ENCODE measurements at places on chromosomes 1 and 21.

DNA sequence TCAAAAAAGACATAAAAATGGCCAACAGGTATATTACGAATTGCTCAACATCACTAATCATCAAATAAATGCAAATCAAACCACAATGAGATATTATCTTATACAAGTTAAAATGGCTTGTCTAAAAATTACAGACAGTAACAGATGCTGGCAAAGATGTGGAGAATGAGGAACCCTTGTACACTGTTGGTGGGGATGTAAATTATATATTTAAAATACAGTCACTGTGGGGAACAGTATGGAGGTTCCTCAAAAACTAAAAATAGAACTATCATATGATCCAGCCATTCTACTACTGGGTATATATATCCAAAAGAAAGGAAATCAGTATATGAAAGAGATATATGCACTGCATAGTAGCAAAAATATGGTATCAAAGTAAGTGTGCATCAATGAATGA lies 1037.2 kb upstream of the B3GALT2 start:
- no peak for DNase-seq

- peak; percentile 40 for DNase-seq
Measured at GRCh38 chr21:43287111-43287760, 118.4 kb downstream of the CRYAA start.

- no peak for DNase-seq
Measured at GRCh38 chr1:208584167-208584755, 340.1 kb upstream of the PLXNA2 start.

GRCh38 chr1:228216371-228217320 lies 8.8 kb downstream of the OBSCN start:
- DNase-seq, result no peak

DNA sequence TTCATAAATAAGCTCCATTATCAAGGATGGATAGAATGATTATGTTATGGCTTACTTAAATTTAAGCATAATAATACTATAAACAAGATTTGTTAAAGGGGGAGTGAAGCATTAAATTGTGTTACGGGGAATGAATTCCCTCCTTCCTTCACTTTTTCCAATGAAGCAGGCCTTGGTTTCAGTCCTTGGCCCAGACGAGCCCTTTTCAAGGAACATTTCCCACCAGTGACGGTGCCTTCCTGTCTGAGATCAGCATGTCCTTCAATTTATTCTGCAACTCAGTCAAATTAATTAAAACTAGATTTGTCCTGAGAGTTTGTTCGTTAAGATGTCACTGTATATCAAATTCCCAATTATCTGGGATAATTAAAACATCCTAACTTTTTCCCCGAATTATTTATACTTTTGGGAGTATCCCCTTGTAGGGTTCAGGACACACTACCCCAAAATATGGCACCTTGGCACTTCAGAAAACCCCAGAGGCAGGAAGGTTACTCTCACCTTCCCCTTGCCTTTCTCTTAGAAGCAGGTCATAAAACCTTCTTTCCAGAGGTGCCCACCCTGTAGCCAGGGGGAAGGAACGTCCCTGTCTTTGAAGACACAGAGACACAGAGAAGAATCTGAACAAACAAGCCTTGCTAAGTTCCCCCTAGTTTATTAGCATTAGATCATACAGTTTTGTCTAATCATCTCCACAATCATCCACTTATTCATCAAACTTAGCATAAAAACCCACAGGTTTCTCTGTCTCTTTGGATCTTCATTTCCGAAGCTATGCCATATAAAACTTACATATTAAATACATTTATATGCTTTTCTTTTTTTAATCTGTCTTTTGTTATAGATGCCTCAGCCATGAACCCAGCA lies 86.2 kb upstream of the ARHGAP29 start:
- no peak for DNase-seq

GRCh38 chr1:16293538-16293937 lies 56.6 kb upstream of the CPLANE2 start:
- no peak for DNase-seq

DNA sequence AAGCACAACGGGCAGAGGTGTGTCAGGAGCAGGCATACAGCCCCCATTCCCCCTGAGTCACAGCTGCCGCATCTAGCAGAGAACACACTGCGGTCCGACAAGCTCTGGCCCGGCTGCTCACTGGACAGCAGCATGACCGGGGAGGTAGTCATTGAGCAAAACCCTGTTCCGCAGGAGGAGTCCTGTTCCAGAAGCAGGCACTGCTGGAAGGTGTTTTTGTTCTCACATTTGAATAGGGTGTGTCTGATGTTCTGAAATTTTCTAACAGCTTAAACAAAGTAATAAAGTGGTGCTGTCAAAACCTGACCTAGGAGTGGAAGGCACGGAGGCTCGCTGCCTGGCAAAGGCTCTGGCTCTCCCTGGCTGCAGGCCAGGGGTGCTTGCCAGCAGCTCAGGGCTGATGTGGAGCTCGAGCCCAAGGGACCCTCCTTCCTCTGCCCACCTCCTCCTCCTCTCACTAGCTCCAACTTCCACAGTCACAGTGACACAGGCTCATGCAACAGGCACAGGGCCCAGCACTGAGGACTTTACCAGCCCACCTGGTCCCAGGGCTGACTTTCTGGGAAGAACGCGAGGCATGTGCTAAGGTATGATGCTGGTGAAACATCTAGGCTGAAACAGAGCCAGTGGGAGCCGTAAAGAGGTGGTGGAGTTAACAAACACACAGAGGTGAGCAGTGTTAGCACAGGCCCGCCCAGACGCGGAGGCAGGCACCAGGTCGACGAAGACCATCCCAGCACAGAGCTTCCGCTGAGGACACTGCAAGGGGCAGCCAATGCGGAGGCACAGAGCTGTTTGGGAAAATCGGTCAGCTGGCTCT lies 118.6 kb upstream of the IFFO2 start:
- no peak for DNase-seq

GRCh38 chr1:19360016-19360415 lies 47.9 kb downstream of the SLC66A1 start:
- DNase-seq, result peak; percentile 49

DNA sequence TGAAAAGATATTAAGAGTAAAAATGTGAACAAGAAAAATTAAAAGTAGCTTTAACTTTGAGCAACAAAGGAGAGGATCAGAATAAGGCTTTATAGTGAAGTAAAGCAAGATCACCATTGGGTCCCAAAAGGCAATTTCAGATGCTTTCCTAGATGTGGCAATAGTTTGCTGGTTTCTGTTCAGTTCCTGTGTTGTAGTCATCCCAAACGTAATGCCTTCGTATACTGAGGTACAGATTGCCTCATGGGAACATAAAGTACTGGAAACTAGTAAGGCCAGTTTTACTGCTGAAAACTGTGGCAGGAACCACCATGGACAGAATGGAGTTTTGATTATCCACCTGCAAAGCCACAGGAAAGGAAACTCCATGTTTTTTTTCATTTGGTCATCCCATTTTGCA lies 283.5 kb upstream of the SGIP1 start:
- DNase-seq, result no peak

DNA sequence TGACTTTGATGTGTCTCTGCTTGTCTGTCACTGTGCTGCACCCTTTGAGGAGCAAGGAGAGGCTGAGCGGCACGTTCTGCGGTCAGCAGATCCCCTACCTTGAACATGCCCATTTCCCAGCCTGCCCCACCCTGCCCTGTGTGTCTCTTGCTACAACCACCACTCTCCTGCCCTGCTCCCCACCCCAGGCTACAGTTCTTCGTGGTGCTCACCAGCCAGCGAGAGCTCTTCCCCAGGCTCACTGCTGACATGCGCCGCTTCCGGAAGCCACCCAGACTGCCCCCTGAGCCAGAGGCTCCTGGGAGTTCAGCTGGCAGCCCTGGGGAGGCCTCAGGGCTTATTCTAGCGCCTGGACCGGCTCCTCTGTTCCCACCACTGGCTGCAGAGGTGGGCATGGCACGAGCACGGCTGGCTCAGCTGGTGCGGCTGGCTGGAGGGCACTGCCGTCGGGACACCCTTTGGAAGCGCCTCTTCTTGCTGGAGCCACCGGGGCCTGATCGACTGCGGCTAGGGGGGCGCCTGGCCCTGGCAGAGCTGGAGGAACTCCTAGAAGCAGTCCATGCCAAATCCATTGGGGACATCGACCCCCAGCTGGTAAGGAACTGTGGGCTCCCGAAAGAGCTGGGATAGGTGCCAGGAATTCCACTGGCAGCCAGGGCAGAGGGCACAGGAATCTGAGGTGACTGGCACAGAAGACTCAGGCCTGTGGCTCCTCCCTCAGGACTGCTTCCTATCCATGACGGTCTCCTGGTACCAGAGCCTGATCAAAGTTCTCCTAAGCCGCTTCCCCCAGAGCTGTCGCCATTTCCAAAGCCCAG lies 5.6 kb downstream of the HYI start:
- DNase-seq, result peak; percentile 3

GRCh38 chr1:203524152-203524551 lies 30.2 kb downstream of the OPTC start:
- DNase-seq, result no peak

DNA sequence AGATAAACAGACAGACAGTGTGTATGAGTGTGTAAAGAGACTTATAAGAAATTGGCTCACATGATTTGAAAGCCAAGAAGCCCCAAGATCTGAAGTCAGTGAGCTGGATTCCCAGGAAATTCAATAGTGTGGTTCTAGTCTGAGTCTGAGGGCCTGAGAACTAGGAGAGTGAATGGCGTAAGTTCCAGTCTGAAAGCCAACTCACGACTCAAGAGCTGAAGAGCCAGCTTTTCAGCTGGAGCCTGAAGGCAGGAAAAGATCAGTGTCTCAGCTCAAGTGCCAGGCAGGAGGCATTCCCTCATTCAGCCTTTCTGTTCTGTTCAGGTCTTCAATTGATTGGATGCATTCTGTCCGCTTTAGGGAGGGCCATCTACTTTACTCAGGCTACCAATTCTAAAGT lies 257.2 kb downstream of the PLPP3 start:
- no peak for DNase-seq

- DNase-seq, result no peak
Measured at GRCh38 chr1:170214117-170215032, 68.6 kb downstream of the NTMT2 start.

DNA sequence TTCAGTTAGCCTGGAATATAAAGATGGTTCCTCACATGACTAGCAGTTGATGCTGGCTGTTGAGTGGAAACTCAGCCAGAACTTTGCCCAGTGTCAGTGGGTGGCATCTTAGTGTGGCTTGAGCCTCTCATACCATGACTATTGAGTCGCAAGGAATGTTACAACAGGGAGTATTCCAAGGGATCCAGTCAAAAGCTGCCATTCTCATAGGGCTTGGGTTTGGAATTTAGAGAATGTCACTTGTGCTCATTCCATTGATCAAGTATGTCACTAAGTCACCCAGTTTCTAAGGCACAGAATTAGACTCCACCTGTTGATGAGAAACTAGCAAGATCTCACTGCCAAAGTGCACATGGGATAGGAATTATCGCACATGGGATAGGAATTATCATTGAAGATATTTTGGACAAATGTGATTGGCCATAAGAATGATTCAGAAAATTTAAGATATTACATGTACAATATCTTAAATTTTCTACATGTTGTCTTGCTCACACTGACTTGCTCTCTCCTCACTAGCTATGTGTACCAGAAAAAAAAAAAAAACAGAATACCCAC lies 1290.7 kb upstream of the ADGRL2 start:
- DNase-seq, result no peak

GRCh38 chr1:226255380-226255779 lies 31.9 kb downstream of the MIXL1 start:
- no peak for DNase-seq

GRCh38 chr1:222275729-222276465 lies 272.0 kb downstream of the HHIPL2 start:
- no peak for DNase-seq

GRCh38 chr1:45550401-45551351 lies at the start of gene AKR1A1:
Gene AKR1A1, plus strand, starts transcription at chr1:45550826. Its CDS starts 10,969 bp downstream, at chr1:45561795.
- DNase-seq, result peak; percentile 93

DNA sequence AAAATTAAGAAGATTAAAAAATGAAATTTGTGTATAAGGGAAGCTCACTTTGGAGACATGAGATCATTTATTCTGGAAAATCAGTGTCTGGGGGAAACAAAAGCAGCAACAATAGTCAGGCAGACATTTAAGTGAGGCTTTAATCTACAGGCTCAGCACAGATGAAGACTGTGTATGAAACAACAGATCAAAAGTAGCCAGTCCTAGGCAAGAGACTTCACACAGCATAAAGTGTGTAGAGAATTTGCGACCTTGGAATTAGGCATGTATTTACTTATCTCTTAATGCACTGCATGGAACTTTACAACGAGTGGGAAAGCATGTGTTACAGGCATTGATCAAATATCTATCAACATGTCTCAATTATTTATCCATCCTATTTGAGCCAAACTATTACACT lies 1099.9 kb downstream of the PLA2G4A start:
- DNase-seq, result no peak

- no peak for DNase-seq
Measured at GRCh38 chr1:156624814-156625435, 5.7 kb downstream of the HAPLN2 start.

All from activated naive CD4-positive, alpha-beta T cell treated with anti-CD3 and anti-CD28 coated beads for 36 hours (primary cell).